ENCODE measurements at places on chromosomes 5 and 9. TPM values are rescaled to one million over a fixed set of nuclear protein-coding genes. Genes with fewer than 3 reads are reported as not detected.
A peak's percentile ranks its signal among the peaks of the same experiment; 100 is the strongest.

AJM1 gene
- polyA plus RNA-seq: 0.80 TPM

HNRNPK gene
- polyA plus RNA-seq: 967 TPM

DNA sequence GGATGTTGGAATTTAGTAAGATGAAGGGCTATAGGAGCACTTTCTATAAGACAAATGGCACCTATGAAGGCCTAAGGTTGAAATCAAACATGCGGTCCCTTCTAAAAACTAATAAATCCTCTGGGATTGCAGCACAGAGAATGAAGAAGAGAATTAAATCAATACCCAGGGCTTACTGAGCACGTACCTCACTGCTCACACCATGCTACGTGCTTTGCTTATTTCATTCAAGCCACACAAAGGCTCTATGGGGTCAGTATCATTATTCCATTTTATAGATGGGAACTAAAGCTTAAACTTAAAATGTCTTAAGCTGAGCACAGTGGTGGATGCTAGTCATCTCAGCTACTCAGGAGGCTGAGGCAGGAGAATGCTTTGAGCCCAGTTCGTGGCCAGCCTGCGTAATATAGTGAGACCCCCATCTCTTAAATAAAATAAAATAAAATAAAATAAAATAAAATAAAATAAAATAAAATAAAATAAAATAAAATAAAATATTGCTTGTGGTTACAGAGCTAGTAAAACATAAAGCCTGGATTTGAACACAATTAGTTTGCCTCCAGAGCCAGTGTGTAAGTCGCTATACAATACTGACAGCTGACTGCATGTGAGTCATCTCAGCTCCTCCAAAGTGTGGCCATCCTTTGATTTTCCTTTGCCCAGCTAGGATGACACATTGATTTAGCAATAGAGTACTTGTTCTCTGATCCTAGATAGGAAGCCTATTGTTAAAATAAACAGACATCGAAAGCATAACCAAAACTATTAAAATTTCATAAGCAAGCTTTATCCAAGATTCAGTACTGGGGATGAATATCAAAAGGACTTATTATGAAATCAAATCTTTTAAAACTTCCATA, 20.9 kb upstream of the DPYSL3 start:
- no peak for DNase-seq

GRCh38 chr9:136539427-136540421, 6.1 kb downstream of the NOTCH1 start:
- DNase-seq: no peak

- DNase-seq: no peak
Observed at GRCh38 chr5:137207023-137207760, 291.9 kb downstream of the SPOCK1 start.

DNA sequence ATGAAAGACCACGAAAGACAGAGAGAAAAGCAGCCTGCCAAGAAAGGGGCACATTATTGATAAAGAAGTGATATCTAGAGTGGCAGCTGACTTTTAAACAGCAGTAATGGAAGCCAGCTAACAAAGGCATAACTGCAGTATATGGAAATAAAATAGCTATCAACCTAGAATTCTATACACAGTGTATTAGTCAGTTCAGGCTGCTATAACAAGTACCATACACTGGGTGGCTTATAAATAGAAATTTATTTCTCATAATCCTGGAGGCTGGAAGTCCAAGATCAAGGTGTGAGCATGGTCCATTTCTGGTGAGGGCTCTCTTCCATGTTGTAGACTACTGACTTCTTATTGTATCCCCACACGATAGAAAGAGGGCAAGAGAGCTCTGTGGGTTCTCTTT, 109.8 kb downstream of the DEPDC1B start:
- no peak for DNase-seq

ZBTB6 gene
- 14.1 TPM for polyA plus RNA-seq

C5orf24 gene
- polyA plus RNA-seq: 103 TPM

CCIN gene
- polyA plus RNA-seq: 0.46 TPM

DNA sequence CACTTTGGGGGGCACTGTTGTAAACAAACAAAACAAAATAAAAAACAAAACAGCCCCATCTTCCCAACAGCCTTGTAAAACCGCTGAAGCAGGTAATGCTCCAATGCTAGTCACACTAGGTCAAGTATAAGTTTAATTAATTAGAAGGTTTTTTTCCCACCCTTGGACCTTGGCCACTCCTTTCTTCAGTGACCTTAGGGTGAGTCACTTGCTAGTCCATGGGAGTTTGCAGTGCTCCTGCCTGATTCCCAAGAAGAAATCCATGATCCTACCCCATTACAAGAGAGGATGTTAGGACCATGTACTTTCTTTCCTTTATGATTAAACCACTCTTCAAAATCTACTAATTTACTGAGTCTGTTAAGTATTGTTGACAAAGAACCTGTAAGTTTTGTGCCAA, 192.2 kb upstream of the CDKN2B start:
- no peak for DNase-seq

IFNA2 gene
- polyA plus RNA-seq: not detected

DNA sequence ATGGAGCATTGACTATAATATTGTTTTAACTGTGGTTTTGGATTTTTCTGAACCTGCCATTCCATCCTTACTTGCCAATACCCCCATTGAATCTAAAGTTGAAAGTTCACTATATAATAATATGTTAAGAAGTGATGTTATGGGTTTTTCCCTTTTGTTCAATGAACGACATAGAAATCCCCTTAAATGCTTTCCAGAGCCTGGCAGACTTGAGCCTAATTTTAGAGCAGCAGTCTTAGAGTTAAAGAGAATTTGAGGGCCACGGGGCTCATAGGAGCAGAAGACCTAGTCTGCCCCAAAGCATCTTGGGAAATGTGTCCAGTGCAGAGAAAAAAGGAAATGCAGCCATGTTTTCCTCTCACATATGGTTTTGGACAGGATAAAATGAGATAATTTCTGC, 146.1 kb upstream of the SLC44A1 start:
- no peak for DNase-seq

- DNase-seq: no peak
Observed at GRCh38 chr9:68597362-68597997, 56.8 kb upstream of the TMEM252 start.

DNA sequence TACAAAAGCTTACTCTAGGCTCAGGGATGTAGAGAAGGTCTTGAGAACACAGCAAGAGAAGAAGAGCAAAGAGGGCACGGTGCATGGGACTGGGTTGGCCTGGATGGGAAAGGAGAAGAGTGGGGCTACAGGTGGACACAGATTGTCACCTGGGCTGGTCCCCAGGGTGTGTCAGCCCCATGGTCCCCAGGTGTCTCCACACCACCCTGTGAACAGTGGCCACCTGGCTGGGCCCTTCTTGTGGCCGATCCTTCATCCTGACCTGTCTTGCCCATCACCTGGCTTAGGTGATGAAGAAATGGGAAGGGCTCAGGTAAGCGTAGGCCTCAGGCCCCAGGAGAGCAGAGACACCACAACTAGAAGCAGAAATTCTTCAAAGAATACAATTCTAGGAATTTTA, 188.9 kb downstream of the TENT4A start:
- DNase-seq: no peak

GRCh38 chr9:130835441-130836298, 616 bp downstream of the ABL1 start:
- DNase-seq: no peak

DRD1 gene
- not detected for polyA plus RNA-seq

PFN3 gene
- 0.67 TPM for polyA plus RNA-seq

GRCh38 chr5:110909950-110910349, 161.6 kb upstream of the TSLP start:
- no peak for DNase-seq

- peak; percentile 55 for DNase-seq
Observed at GRCh38 chr9:134738869-134739659, 97.5 kb downstream of the COL5A1 start.

GRCh38 chr5:31393126-31393525, 138.8 kb downstream of the DROSHA start:
- DNase-seq: no peak

FREM1 gene
- 177 TPM for polyA plus RNA-seq

- no peak for DNase-seq
Observed at GRCh38 chr9:119367683-119368075, 1.6 kb downstream of the BRINP1 start.

TNFSF8 gene
- 0.46 TPM for polyA plus RNA-seq

GRCh38 chr5:177449140-177450061, 2.8 kb downstream of the PRR7 start:
- no peak for DNase-seq

- no peak for DNase-seq
Observed at GRCh38 chr9:130193531-130194377, 21.6 kb downstream of the NCS1 start.

- DNase-seq: no peak
Observed at GRCh38 chr5:132774896-132775295, 2.1 kb downstream of the SEPTIN8 start.

TMEM38B gene
- 53.3 TPM for polyA plus RNA-seq

All from right renal cortex interstitium (tissue), 3 donors.